H9 (cell line): ENCODE measurements at places on chromosomes 2 and 18.
A peak's percentile ranks its signal among the peaks of the same experiment; 100 is the strongest.

- peak; percentile 39 for DNase-seq
These were observed 47.4 kb upstream of the CDCA7 start for GRCh38 chr2:173307293-173307692.

DNA sequence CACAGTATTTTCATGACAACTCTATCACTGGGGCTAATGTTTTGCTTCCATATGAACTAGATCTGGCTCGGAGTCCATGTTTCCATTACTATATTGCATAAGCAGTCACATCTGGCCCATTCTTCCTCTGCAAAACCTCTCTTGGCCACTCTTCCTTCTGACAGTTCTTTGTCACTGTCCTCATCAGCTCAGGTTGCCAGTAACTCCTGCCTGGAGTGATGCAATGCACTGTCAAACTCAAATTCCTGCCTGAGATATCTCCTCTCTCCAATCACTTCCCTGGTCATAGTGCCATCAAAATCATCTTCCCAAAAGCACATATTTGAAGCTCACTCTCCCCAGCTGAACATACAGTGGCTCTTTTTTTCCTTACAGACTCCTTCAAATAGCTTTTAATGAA is 66.1 kb downstream of the COLEC12 start:
- no peak for DNase-seq

- no peak for DNase-seq
These were observed 75.5 kb upstream of the SPTBN1 start for GRCh38 chr2:54380670-54381069.

DNA sequence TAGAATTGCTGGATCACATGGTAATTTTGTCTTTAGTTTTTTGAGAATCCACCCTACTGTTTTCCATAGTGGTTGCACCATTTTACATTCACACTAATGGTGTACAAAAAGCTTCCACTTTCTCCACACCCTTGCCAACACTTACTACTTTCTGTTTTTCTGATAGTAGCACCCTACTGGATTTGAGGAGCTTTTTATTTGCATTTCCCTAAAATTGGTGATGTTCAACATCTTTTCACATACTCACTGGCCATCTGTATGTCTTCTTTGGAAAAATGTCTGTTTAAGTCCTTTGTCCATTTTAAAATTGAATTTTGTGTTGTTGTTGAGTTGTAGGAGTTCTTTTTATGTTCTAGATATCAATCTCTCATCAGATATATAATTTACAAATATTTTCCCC is 3.5 kb downstream of the POLR1A start:
- no peak for DNase-seq

DNA sequence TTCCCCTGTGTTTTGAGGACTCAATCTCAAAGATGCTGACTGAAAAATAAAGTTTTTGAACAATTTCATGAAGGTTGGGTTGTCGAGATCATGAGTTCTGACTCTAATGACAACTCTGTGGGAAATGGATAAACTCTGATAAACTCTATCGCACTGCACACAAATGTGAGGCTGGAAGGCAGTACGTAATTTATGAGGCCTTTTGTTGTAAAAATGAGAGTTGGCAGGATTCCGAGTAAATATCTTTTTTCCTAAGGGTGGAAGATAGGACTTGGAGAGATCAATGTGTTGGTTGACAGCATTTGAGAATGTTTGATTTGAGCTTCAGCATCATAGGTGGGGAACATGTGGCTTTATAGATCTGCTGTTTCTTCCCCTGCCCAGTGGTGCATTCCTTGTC is 90.4 kb downstream of the SPTBN1 start:
- DNase-seq = no peak

DNA sequence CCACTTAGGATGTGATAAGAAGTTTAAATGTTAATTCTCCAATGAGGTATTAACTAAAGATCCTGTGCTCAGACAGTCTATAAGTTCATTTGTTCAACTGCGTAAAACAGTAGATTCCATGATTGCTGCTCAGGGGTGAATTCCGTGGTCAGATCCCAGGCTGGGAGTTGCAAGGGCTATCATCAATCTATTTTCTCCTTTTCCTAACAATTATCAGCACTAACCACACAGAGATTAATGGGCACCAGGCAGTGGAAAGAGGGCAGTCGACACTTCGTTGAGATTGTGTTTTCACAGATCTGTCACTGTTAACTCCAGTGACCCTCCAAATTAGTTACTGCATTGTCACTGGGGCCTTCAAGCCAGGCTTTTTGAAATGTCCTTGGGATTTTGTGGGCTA is 154.1 kb upstream of the SPRED2 start:
- no peak for DNase-seq

DNA sequence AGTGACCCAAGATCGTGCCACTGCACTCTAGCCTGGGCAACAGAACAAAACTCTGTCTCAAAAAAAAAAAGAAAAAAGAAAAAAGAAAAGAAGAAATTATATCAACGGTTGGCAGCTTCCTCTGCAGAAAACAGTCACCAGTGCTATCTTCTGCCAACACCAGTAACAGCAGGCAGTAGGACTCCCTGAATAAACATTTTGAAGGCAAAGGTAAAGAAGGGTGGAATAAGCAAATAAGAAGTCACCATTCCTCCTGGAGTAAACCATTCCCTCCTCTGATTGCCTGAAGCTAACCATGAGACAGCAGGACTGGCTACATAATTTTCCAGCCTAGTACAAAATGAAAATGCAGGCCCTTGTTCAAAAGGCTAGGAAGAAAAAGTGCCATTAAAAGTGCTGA is 9.0 kb upstream of the RNF103 start:
- DNase-seq = no peak

DNA sequence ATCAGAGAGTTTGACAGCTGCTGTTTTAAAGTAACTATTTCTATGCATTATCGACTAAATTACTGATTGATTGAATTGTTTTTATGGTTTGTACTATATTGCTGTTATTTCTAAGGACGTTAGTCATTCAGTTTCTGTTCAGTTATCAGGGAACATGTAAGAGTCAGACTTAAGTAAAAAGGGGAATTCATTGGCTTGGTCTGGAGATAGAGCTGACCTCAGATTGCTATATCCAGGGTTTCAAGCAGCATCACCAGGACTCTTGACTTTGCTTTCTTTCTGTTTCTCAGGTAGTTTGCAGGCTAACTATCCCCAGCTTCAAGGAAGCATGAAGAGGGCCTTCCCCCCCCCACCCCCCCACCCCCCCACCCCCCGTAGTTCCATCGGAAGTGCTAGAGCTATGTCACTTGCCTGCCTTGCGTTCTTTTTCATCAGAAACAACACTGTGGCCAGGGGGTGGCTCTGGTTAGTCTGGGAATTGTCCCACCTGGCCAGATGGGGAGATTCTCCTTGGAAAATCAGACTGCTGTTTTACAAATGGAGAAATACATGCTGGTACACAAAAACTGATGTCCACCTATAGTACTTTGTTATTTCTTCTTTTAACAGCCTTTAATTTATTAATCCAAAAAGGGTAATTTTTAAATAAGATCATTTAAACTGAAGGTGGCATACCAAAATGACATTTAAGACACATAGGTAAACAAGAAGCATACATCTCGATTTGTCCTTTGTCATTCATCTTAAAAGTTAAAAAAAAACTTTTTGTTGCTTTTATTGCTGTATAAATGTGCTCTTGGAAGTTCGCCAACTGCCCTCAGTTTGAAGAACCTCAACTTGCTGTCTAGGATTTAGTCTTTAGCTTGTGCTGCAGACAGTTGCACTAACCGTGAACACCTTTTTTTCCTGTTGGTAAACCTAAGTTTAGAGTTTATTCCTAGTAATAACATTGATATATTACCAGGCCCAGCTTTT is 9.4 kb downstream of the SMAD4 start:
- DNase-seq = peak; percentile 65

DNA sequence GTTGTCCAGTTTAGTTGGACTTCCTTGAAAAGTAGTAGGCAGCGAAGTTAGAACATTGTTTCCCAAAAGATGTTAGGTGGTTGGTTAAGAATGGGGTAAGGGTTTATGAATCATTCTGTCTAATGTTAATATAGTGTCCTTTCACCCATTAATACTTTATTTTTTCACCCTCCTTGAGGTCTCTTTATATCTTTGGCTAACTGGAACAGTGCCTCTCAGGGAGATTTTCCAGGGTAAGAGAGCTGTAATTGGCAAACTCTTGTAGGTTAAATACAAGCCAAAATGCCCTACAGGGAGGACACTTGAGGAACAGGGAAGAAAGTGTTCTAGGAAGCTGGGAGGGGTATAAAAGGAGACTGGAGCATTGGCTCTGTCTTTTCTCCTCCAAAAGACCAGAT is 22.3 kb downstream of the C18orf63 start:
- no peak for DNase-seq

DNA sequence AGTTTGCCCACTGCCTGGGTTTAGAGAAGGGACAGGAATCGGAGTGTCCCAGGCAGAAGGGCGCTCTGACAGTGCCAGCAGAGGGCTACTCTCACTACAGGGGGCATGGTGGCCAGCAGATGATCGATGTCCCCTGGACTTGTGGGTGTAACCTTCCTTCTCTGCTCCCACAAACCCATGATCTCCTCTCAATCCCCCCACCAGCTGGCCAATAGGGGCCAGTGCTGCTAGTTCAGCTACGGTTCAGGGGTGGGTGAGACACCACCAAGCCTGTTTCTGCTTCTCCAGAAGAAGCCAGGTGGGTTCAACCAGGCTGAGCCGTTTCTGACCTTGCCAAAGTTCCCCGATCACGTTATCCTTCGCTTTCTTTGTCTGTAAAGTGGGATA is 1.3 kb downstream of the NPPC start:
- no peak for DNase-seq

DNA sequence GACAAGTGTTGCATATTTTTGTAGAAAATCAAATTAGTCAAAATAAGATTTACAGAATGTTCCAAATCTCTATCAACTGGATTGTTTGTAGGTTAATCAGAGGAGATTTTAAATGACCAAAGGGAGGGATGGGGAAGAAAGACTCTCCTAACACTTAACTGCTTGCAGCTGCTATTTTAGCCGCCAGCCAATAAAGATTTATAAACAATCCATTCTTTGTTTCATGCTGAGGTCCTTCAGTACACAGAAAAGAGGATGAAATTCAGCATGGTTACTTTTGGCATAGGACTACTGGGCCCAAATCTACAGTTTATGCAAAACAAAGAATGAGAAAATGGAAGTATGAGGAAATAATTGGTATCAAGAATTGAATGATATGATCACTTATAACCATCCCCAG is 86.4 kb upstream of the FN1 start:
- DNase-seq = no peak

GRCh38 chr2:232598293-232598692 is 35.1 kb upstream of the EFHD1 start:
- DNase-seq = peak; percentile 52

DNA sequence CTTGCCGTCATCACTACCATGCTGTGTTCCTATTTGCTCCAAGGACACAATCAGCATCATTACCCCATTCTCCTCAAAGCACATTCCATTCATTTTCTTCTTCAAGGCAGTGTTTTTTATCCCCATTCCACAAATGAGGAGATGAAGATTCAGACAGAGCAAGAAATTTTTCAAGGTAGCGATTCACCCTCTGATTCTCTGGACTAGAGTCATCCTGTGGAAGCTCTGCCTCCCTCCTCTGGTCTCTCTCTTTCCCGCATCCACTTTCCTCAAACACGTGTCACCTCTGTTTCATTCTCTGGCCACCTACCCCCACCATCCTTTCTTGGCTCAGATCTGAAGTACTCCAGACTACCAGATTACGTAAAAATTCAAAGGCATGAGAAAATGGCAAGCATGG is 297.9 kb downstream of the SOX11 start:
- no peak for DNase-seq

DNA sequence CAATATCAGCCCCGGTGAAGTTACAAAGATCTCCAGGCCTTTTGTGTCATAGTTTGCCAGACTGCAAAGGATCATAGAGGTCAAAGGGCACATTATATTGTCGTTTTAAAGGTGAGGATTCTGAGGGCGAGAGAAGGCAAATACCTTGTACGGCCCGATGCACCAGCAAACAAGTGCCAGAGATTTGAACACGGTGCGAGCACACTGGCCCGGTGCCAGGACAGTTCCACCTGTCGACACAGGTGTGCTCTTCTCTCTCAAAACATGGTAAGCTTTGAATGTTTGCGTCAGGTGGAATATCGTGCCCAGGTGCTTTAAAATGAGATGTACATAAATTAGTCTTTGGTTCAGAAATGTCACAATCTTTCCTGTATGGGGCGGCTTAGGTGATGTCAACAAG is 776.1 kb upstream of the ID2 start:
- DNase-seq = no peak

- no peak for DNase-seq
These were observed 31.8 kb downstream of the SP100 start for GRCh38 chr2:230447455-230448451.

- DNase-seq = no peak
These were observed 46.2 kb downstream of the PUM2 start for GRCh38 chr2:20304411-20304810.

DNA sequence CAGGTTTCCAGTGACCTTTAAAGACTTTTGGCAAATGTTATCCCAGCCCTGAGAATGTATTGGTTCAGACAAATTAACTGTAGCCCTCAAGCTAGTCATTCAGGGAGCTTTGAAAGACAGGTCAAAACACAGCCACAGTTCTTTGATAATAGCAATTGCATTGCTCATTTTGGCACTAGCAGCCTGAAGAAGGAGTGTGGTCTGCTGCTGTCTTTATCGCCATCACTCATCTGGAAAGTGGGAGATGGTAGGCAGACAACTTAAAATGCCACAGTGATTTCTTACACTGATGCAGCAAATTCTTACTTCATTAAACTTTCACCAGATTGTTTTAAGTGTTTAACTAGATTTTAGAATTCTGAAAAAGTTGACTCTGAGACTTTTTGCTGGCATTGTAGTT is 47.2 kb downstream of the DOK6 start:
- DNase-seq = no peak

GRCh38 chr2:28068088-28068487 is 177.6 kb downstream of the BABAM2 start:
- no peak for DNase-seq

DNA sequence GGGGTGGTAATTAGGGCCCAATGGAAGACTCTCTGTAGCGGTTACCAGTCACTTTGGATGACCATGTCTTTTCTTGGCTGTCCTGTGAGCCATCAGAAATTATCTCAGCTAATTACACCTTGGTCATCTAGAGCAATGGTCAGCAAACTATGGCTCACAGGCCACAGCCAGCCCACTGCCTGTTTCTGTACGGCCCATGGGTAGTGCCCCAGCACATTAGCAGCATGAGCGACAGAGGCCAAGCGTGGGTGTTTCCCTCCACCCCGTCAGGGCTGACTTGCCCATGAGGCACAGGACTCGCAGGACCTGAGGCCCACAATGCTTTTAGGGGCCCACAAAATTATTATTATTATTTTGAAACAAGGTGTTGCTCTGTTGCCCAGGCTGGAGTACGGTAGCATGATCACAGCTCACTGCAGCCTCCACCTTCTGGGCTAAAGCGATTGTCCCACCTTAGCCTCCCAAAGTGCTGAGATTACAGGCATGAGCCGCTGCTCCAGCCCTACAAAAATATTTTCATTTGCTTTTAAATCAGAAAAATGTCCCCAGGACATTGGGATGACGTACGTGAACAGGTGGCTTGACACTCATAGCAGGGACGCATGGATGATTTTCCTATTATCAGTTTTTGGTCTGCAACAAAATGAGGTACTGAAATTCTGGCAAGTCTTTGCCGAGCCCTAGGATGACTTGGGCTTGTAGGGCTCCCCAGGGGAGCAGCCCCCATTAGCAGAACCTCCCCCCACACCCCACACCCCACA is 29.3 kb upstream of the CEP68 start:
- DNase-seq = no peak
